Left renal cortex interstitium (tissue), 4 donors: ENCODE measurements at places on chromosomes 16 and 17.

GRCh38 chr16:7268182-7268581 lies 64.5 kb upstream of the RBFOX1 start:
- DNase-seq = no peak

GRCh38 chr17:79664930-79665737 lies 54.3 kb upstream of the RBFOX3 start:
- DNase-seq = no peak

DNA sequence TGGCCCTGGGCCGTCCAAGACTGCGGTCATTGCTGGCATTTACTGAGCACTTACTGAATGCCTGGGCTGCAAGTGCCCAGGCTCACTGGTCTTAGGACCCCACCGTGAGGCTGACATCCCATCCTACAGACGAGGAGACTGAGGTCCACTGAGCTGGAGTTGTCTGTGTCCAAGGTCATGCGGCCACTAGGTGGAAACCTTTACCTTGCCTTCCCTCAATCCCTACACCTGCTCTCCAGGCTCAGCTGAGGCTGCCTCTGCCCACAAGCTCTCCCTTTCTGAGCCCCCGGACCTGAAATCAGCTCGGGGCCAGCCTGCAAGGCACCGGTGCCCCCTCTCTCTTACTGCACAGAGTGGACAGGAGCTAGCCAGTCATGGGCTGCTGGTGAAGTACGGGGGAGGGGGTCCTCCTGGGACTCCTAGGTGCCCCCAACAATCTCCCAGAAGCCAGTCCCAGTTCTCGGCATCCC lies 1.5 kb downstream of the CASKIN1 start:
- DNase-seq = no peak

GRCh38 chr16:88347656-88348376 lies 34.9 kb upstream of the ZNF469 start:
- DNase-seq = no peak

GRCh38 chr17:61616783-61617182 lies 25.8 kb upstream of the NACA2 start:
- no peak for DNase-seq

DNA sequence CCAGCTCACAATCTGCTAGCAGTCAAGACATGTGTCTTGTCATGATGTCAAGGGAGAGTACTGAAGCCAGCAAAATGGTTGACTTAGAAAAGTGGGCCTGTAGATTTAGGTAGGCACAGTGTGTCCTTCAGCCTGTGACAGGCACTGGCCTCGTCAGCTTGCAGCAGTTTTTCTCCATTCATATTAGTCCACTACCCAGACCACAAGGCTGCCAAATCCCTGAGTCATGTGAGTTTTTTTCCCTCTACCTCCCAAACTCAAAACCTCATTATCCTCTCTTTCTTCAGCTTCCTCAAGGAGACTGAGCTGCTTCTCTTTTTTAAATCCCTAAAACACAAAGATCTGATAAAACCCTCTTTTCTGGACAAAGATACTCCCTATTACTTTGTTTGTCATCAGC lies 102.6 kb upstream of the HS3ST3A1 start:
- DNase-seq = no peak

- DNase-seq = no peak
Observed at GRCh38 chr17:50361561-50362480, 11.2 kb downstream of the MRPL27 start.

- no peak for DNase-seq
Observed at GRCh38 chr17:76239538-76240274, 587 bp downstream of the RNF157 start.

DNA sequence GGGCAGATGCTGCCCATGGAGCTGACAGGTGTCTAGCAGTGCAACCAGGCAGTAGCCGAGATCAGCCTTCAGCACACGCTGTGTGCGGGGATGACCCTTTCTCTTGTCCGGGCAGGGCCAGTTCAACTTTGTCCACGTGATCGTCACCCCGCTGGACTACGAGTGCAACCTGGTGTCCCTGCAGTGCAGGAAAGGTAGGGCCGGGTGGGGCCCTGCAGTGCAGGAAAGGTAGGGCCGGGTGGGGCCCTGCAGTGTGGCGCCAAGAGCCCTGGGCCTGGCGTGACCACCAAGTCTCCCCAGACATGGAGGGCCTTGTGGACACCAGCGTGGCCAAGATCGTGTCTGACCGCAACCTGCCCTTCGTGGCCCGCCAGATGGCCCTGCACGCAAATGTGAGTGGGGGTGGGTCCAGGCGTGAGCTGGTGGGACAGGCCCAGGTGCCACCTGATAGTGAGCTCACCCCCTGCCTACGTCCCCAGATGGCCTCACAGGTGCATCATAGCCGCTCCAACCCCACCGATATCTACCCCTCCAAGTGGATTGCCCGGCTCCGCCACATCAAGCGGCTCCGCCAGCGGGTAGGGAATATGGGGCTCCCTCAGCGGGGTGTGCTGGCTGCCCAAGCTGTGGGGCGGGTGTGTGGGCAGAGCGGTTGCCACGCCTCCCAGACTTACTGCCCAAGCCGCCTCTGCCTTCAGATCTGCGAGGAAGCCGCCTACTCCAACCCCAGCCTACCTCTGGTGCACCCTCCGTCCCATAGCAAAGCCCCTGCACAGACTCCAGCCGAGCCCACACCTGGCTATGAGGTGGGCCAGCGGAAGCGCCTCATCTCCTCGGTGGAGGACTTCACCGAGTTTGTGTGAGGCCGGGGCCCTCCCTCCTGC lies 40.2 kb downstream of the TSC2 start:
- no peak for DNase-seq

GRCh38 chr16:1333854-1334700 lies 632 bp downstream of the BAIAP3 start:
- DNase-seq = no peak

DNA sequence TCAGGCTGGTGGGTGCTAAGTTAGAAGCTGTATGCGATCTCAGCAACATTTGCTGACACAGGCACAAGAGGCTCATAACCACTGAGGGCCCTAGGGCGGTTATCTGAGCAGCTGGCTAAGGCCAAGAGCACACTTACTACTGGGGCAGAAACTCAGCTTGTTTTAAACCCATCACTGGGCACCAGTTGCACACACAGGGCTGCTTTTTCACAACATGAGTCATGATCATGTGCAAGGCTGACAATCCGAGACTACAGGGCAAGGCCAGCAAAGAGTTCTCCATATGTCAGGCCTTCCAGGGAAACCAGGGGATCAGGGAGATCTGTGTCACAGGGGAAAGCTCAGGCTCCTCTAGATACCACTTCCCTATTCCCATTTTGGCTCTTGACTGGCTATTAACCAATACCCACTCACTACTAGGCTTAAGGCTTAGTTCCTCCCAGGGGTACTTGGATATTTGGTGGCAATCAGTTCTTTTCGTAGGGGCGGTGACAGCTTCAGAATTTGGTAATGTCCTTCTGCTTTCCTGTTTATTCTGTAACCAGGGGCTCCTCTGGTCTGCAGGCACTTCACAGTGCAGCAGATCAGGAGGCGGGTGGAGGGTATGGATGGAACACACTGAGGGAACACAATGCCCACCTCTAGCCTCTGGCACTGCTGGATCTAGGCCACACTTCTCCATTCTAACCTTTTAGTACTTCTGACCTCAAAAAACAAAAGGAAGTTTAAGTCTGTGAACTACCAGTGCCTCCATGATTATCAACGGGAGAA lies 44.9 kb upstream of the ERN1 start:
- no peak for DNase-seq

- no peak for DNase-seq
Observed at GRCh38 chr16:89506791-89507191, 1.4 kb upstream of the SPG7 start.

- no peak for DNase-seq
Observed at GRCh38 chr16:86575754-86576557, 2.4 kb upstream of the FOXL1 start.

GRCh38 chr17:80531400-80531799 lies 13.2 kb upstream of the RPTOR start:
- no peak for DNase-seq

GRCh38 chr16:12096157-12096777 lies 119.7 kb downstream of the SNX29 start:
- no peak for DNase-seq
